Hippocampal formation (tissue), 2 donors: ENCODE measurements at places on chromosomes 11 and 22.

GRCh38 chr11:88327061-88327460 lies 10.5 kb downstream of the CTSC start:
- DNase-seq, result no peak

GRCh38 chr11:68524213-68524612 lies 63.7 kb downstream of the PPP6R3 start:
- DNase-seq, result no peak

DNA sequence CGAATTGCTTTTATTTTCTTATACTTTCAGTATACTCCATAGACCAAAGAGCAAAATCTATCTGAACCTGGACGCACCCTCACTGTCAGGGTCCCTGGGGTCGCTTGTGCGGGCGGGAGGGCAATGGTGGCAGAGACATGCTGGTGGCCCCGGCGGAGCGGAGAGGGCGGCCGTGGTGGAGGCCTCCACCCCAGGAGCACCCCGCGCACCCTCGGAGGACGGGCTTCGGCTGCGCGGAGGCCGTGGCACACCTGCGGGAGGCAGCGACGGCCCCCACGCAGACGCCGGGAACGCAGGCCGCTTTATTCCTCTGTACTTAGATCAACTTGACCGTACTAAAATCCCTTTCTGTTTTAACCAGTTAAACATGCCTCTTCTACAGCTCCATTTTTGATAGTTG lies 1077.4 kb downstream of the BRD1 start:
- no peak for DNase-seq

GRCh38 chr11:65307298-65308229 lies 7.1 kb upstream of the CDC42EP2 start:
- no peak for DNase-seq

DNA sequence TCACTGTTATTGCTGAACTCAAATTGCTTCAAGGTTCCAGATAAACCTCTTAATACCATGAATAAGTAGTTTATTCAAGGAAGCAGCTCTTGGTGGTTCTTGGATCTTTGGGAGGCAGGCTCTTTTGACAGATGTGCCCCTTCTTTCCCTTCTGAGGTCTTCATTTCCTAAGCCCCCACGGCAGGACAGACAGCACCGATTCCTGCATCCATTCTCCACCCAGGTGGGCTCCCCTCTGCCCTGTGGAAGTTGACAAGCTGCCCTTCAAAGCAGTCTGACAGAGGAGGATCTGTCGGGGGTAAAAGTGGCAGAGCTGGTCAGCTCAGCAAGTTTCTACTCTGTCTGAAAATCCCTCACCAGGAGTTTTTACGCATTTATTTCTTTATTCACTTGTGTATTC lies 605.3 kb upstream of the B3GAT1 start:
- no peak for DNase-seq

DNA sequence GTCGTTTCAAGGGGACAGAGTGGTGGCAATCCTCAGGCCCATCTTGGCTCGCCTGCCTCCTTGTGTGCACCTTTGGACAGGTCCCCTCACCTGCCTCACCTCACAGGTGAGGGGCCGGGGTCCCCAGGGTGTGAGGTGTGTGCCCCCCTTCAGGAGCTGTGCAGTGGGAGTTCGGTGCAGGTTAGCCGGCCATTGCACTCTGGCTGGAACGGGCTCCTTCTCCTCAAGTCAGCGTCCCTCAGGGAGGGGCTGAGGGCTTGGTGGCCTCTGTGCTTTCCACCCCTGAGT lies 269.1 kb downstream of the TBC1D22A start:
- DNase-seq, result no peak

- no peak for DNase-seq
These were observed 1524.9 kb downstream of the BRD1 start for GRCh38 chr22:48302657-48303368.

GRCh38 chr11:10051868-10052586 lies 242.0 kb downstream of the SBF2 start:
- DNase-seq, result no peak

DNA sequence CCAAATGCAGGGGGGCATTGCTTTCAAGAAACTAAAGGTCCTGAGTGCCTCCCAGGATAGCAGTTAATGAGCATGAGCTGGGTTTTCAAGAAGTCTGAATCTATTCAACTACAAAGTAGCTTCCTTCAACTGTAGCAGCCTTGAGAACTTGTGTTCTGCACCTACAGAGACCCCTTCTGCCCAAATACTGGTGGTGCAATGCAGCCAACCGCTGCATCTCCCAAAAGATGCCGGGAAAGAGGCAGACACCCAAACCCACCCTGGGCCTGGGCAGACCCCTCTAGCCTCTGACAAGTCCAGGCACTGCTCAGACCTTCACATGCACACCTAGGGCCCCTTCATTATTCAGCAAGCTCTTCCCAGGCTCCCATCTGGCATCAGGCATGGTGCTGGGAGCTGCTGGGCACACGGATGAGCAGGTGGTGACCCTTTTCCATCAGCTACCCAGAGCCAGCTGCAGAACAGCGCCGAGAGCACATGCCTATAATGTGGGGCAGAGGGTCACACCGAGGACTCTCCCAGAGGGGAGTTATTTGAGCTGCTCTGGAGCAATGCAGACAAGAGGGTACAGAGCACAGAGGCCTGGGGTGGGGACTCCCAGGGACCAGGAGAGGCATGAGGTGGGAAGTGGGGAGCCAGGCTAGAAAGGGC lies 44.9 kb upstream of the ETS1 start:
- DNase-seq, result peak; percentile 22

DNA sequence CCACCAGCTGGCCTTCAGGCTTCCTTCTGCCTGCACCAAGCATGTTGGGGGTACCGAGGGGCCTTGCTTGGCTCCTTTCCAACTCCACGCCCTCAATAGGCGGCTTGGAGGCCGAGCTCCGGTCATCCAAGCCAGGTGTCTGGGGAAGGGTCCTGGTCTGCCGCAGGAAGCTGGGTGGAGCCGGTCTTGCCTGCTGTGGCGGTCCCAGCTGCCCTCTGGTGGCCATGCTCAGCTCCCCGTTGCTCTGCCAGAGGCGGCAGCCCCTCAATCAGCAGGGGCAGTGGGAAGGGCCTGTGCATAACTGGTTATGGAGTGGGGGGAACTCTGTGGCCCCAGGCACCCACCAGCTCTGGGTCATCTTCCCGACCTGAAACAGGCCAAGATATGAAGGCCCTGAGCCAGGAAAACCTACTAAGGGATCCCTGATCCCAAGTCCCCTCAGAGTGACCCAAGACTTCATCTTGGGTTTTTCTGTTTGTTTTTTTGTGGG lies 3.2 kb downstream of the ARVCF start:
- peak; percentile 21 for DNase-seq

GRCh38 chr11:19220903-19221724 lies 19.3 kb upstream of the CSRP3 start:
- DNase-seq, result peak; percentile 6

DNA sequence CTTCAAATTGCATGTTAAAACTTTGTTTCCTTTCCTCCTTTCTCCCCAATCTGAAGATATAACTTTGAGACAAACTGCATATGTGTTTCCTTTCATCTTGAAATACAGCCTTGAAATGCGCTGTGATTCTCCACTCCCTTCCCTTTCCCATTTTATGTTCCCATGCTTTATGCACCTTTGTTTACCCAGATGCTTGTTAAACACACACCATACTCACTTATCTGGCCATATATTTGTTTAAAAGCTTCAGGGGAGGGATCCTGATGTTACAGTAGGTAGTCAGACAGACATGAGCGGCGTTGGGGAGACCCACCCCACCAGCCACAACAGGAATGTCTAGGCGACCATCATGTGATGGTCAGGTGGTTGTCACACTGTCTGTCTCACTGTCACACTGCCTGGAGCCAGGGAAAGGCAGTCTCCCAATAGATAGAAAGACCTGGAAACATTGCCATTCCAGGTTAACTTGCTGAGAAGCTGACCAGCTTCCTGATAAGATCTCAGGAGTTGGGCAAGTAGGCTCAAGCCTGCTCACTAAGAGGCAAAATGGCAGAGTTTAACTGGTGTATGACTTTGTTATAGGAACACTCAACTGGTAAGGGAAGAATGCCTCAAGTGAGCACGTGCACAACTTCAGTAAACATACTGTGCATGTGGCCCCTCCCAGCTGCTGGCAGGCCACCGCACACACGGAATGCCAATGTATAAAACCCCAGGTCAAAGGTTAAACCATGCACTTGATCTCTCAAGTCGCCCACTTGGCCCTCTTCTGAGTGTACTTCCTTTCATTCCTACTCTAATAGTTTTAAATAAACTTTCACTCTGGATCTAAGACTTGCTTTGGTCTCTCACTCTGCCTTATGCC lies 23.5 kb upstream of the MSANTD2 start:
- no peak for DNase-seq

DNA sequence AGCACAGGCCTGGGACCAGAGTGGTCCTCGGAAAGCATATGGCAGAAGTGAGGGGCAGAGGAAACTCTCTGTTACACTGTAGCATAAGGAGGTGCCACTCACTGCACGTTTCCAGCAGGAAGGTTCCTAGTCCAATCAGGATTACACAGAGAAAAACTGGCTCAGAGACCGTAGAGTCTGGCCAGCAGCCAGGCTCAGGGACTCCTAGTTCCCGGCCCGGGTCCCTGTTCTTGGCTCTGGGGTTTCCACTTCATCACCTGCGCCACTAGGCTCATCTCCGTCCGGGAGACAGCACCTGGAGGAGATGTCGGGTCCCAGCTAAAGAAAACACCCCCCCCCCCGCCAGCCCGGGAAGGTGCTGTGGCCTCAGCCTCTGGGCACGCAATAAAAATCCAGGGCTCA lies 1.1 kb downstream of the TTLL12 start:
- no peak for DNase-seq

GRCh38 chr11:35118906-35119305 lies 20.1 kb upstream of the CD44 start:
- no peak for DNase-seq

- no peak for DNase-seq
These were observed 11.2 kb downstream of the LARGE1 start for GRCh38 chr22:33909075-33909458.

DNA sequence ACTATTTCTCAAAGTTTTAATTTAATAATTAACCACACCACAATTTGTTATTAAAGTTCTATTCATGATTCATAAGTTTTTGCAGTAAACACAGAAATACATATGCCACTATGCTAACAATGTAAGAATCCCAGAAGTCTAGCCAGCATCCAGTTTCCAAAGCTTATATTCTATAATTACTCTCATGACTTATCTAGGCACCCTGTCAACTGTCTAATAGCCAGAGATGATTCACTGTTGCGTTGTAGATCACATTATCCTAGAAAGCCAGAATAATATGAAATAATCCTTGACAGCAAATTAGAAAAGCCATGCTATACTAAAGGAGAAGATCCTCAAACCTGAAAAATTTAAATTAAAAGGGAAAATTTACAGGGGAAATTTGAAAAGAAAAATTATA lies 141.0 kb downstream of the SOX6 start:
- no peak for DNase-seq

DNA sequence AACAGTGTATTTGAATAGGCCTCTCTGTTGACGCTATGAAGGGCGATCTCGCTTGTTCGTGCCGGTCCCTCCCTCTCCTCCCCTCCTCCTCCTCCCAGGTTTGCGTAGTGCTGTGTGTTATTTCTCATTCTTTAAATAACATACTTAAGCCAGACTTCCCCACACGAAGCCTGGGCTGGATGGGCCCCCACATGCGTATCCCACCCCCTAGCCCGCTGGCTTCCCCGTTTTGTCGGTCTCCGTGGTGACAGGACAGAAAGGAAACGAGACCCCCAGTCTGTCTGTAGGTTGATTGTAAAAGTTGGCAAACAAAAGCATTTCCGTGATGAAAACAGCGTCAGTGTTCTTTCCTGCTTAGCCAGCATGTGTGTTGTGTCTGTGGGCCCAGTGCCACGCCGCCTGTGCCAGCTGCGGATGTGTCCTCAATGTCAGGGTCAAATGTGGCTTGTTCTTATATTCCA lies 27.3 kb downstream of the FAM118A start:
- DNase-seq, result peak; percentile 21

GRCh38 chr22:29011240-29012100 lies 50.2 kb downstream of the C22orf31 start:
- DNase-seq, result peak; percentile 41

GRCh38 chr22:32650553-32651345 lies 150.8 kb upstream of the TIMP3 start:
- DNase-seq, result no peak

DNA sequence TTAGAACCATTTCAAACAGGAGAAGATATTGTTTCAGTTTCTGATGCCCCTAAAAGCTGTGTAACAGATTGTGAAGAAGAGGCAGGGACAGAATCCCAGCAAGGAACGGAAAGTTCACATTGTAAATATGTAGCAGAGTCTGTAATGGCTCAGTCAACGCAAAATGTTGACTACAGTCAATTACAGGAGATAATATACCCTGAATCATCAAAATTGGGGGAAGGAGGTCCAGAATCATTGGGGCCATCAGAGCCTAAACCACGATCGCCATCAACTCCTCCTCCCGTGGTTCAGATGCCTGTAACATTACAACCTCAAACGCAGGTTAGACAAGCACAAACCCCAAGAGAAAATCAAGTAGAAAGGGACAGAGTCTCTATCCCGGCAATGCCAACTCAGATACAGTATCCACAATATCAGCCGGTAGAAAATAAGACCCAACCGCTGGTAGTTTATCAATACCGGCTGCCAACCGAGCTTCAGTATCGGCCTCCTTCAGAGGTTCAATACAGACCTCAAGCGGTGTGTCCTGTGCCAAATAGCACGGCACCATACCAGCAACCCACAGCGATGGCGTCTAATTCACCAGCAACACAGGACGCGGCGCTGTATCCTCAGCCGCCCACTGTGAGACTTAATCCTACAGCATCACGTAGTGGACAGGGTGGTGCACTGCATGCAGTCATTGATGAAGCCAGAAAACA lies 40.8 kb downstream of the IGLL1 start:
- DNase-seq, result peak; percentile 70

GRCh38 chr11:85809191-85809590 lies 1.8 kb downstream of the SYTL2 start:
- DNase-seq, result no peak

DNA sequence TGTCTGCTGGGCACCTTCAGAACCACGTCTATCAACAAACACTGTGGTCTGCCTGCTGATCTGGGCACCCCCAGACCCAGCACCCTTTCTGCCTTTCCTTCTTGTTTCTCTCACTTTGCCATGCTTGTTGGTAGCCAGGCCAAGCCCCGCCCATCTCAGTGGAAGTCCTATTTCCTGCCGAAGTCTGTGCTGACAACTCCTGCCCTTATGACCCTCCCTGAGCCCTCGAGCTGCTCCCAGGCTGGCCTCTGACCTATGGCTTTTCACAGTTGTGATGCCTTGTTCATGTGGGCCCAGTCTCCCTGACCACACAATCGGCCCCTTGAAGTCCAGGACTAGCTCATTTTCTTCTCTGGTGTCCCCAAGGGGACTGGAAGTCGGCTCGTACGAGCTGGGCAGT lies 132.1 kb downstream of the DSCAML1 start:
- no peak for DNase-seq

- DNase-seq, result no peak
These were observed 2.4 kb upstream of the ASCC2 start for GRCh38 chr22:29840498-29840897.
